ENCODE measurements at places on chromosomes 2 and 18.

DNA sequence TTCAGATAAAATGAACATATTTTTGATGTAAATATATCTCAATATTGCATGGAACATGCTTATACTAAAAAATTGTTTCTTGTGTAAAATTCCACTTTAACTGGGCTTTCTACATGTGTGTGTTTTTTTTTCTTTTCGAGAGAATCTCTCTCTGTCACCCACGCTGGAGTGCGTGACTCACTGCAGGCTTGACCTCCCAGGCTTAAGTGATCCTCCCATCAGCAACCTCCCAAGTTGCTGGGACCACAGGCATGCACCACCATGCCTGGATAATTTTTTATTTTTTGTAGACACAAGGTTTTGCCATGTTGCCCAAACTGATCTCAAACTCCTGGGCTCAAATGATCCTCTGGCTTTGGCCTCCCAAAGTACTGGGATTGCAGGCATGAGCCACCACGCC, 254.6 kb downstream of the LOXHD1 start:
- no peak for DNase-seq

DNA sequence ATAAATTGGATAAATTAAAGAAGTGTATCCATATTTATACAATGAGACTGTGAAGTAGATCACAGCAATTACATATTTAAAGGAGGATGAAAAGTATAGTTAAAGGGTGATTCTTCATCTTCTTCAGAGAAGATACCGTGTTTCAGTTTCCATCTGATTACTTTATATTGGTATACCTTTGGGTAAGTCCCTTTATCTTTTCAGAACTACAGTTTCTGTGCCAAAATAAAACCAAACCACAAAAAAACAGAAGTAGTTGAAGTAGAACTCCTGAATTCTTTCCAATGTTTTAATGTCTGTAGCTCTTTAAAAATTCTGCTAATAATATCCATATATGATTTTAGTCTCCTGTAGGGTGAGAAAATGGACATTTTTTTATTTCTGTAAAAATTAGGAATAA, 231.2 kb upstream of the LINC00305 start:
- no peak for DNase-seq

DNA sequence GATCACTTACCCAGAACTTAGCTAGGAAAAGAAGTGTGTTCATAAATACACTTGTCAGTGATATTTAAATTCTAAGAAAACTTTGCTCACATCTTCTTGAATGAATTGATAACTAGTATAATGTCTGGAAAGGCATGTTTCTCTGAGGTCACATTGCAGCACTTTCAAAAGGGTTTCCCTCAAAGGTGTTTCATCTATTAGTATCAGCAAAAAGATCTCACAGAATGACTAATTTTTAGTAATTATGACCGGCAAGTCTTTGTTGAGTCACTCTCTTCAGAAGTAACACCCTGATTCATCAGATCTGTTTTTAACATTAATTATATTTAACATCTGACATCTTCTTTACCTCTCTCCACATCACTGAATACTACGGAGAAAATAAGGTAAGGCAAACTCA, 222.3 kb downstream of the IKZF2 start:
- DNase-seq: peak; percentile 36

GRCh38 chr2:67846370-67847070, 216.3 kb downstream of the C1D start:
- peak; percentile 48 for DNase-seq

- no peak for DNase-seq
Observed at GRCh38 chr2:107264184-107264583, 378.2 kb upstream of the ST6GAL2 start.

DNA sequence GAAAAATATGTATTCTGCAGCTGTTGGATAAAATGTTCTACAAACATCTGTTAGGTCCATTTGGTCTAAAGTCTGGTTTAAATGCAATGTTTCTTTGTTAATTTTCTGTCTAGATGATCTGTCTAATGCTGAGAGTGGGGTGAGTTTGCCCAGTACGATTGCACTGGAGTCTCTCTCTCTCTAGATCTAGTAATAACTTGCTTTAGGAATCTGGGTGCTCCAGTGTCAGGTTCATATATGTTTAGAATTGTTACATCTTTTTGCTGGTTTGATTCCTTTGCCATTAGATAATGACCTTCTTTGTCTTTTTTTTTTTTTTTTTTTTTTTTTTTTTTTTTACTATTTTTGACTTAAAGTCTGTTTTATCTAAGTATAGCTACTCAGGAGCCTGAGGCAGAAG, 10.4 kb downstream of the GCC2 start:
- DNase-seq: no peak

- no peak for DNase-seq
Observed at GRCh38 chr2:200662727-200663126, 76.9 kb downstream of the AOX1 start.

DNA sequence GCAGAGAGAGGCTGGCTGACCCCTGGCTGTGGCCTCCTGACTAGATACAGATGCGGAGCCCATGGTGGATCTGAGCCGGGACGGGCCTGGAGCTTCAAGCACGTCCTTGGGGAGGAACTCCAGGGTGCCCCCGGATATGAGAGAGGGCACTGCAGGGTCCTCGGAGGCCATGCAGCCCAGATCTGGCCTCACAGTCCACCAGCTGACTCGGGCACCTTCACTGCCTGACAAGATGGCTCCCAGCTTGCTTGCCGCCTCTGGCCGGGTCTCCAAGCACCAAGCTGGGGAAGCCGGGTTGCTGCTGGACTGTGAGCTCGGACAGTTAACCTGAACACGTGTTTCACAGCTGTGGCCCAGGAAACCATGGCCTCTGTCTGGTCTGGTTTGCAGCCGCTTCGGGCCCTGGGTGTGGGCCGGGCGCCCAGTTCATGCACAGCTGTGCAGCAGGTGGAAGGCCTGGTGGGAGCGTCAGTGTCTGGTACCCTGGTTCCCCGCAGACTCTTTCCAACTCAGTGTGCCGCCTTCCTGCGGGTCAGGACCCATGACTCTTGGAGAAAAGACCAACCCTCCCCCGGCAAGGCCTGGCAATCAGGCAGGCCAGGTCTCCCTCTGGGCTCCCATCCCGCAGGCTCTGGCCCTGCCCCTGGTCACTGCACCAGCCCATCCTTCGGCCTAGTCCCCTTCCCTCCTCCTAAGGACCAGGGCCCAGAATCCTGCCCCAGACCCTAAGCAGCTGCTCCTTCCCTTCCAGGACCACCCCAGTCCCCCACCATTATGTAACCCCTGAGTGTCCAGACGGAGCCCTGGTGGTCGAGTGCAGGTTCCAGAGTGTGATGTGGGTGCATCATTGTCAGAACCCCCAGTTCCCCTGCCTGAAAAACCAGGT, 74.6 kb upstream of the OTOS start:
- no peak for DNase-seq

GRCh38 chr2:118492335-118492734, 355.1 kb downstream of the EN1 start:
- DNase-seq: peak; percentile 11

GRCh38 chr18:61901323-61901986, 8.6 kb upstream of the RNF152 start:
- peak; percentile 59 for DNase-seq

DNA sequence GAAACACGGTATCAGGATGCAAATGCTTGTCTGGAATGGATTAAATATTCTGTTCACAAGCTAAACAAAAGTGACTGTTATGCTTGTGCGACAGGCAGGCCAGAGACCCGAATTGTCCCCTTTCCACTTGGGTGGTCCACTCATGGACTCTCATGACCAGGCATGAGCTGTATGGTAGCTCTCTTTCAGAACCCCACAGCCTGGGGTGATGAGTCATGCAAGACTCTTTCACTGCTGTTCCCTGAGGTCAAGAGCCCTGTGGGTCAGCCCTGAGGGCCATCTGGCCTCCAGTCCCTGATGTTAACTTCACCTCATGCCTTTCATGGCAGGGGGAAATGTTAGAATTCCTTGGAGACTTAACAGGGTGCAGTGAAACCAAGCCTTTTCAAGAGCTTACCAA, 13.7 kb upstream of the SAP130 start:
- DNase-seq: no peak

- no peak for DNase-seq
Observed at GRCh38 chr18:29171892-29172755, 995.2 kb upstream of the CDH2 start.

DNA sequence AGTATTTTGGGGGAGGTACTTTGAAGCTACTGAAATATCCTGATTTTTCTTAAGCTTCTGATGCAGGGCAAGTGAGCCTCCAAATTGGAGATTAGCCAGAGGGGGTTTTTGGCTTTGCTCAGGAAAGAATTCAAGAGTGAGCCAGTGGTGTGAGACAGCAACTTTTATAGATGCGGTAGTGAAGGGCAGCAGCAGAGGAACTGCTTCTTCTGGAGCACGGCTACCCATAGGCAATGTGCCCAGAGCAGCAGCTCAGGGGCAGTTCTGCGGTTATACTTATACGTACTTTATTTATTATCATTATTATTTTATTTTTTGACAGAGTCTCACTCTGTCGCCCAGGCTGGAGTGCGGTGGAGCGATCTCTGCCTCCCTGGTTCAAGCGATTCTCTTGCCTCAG, 19.8 kb upstream of the NT5DC4 start:
- DNase-seq: no peak

DNA sequence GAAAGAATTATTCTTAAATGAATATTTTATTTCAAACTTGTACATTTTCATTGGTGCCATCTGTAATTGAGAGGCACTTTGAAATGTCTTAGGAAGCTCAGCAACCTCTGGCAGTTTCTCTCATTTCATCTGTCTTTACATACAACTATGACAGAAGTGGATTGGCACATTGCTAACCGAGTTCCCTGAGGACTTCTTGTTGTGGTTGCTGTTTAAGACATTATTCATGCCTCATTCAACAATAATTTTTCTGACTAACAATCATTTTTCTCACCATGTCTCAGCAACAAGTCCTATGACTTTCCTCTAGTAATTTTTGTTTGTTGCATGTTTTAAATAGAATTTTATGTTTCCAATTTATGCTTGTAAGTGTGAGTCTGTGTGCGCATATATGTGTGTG, 284.0 kb upstream of the CWC22 start:
- DNase-seq: no peak

- no peak for DNase-seq
Observed at GRCh38 chr2:33033606-33034081, 86.9 kb downstream of the LTBP1 start.

DNA sequence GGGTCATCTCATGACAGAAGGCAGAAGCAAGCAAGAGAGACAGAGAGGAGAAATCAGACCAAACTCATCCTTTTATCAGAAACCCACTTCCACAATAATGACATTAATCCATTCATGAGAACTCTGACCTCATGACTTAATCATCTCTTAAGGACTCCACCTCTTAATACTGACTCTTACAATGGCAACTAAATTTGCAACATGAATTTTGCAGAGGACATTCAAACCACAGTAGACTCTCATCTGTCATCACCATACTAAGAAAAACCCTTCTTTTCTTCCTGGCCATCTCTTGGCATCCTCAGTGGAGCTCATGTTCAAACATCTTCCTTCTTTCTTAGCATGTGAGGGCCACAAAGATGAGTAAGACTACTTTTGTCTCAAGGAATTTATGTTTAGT, 476.2 kb upstream of the RAB12 start:
- DNase-seq: no peak

GRCh38 chr2:15753811-15754702, 162.4 kb downstream of the DDX1 start:
- no peak for DNase-seq

- no peak for DNase-seq
Observed at GRCh38 chr18:73663581-73663980, 484.1 kb downstream of the FBXO15 start.

- DNase-seq: no peak
Observed at GRCh38 chr2:44075541-44075940, 79.8 kb upstream of the LRPPRC start.

DNA sequence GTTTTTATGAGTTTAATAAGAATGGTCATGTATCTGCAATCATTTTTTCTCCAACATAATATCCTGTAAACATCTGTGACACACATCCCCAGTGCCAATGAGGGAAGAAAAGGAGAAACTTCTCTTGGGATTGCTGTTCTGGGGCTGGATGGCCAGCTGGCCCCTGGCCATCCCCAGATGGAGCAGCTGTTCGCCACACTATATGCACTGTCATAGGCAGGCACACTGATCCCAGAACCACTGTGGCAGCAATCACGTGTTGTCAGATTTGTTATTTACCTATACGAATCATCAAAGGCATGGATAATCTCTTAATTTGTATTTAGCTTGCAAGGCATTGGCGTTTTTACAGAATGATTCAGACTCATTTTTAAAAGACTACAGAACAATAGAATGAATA, 167.6 kb upstream of the ACAA2 start:
- no peak for DNase-seq

GRCh38 chr2:187079901-187080300, 230.9 kb upstream of the ZSWIM2 start:
- no peak for DNase-seq

DNA sequence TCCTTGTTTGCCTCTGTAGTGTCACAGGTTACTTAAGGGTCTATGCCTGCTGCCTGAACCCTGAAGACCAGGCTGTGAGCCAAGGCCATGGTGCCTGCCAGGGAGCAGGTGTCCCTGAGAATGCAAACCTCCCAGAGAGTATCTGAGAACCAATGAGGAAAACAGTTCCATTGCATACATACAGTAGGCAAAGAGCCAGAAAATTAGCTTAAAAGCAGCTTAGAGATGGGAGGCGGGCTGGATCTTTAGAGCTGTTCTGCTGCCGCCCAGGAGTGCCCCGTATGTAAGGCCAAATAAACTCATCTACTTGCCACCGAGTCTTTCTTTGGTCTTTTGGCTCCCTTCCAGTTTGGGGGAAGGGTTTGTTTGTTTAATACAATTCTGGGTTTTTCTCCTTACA, 327.9 kb downstream of the CLIP4 start:
- DNase-seq: no peak

DNA sequence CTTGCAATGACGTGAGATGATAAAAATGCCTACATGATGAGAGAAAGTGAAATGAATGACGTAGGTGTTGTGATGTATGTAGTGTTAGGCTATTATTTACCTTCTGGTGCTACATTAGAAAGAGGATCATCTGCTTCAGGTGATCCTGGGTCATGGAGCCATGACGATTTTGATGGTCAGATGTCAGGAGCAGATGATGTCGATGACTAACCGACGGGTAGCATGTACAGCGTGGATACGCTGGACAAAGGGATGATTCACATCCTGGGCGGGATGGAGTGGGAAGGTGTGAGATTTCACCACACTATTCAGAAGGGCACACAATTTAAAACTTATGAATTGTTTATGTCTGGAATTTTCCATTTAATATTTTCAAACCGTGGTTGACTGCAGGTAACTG, 43.5 kb upstream of the ACVR1C start:
- DNase-seq: no peak

- DNase-seq: peak; percentile 15
Observed at GRCh38 chr18:26286008-26286407, 59.8 kb downstream of the TAF4B start.

GRCh38 chr2:176138526-176138922, 9.0 kb downstream of the HOXD8 start:
- DNase-seq: no peak

DNA sequence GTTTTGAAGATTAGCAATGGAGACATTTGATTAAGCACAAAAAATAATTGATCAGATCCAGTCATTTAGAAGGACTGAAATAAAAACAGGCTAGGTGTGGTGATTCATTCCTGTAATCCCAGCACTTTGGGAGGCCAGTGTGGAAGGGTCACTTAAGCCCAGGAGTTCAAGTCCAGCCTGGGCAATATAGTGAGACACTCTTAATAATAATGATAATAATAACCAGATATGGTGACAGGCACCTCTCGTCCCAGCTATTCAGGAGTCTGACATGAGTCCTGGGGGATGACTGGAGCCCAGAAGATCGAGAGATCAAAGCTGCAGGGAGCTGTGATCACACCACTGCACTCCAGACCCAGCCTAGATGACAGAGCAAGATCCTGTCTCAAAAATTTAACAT, 3.5 kb upstream of the FN1 start:
- DNase-seq: no peak

- no peak for DNase-seq
Observed at GRCh38 chr2:240689975-240690374, 1.7 kb upstream of the AQP12A start.

Measured in activated CD4-positive, alpha-beta T cell treated with anti-CD3 and anti-CD28 coated beads, Interleukin-2, Interleukin-6, amounts not matched to agents 100 ng/mL and 50 ng/mL, durations not matched to agents 16 hours and 8 hours (primary cell).